NCI-H460 (cell line): ENCODE measurements at places on chromosomes 16 and 17. TPM values are rescaled to one million over a fixed set of nuclear protein-coding genes. Genes with fewer than 3 reads are reported as not detected.

Gene TTYH2
- 2.1 and 2.5 TPM in 2 replicates for total RNA-seq

DNA sequence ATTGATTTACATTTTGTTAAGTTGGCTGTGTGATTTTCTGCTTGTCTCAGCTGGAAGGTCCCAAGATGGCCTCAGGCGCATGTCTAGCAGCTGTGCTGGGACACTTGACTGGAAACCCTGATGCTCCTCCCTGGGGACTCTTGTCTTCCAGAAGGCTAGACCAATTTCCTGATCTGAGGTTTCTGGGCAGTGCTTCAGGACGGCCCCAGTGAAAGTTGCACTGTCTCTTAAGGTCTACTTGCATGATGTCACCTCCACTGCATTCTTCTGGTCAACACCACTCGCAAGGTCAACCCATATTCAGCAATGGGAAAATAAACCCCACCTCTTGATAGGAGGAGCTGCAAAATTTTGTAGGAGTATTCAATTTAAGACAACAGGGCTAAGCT, 116.0 kb downstream of the SALL1 start:
- DNase-seq: no peak

Gene USP43
- 7.7 and 8.3 TPM in 2 replicates for total RNA-seq

DNA sequence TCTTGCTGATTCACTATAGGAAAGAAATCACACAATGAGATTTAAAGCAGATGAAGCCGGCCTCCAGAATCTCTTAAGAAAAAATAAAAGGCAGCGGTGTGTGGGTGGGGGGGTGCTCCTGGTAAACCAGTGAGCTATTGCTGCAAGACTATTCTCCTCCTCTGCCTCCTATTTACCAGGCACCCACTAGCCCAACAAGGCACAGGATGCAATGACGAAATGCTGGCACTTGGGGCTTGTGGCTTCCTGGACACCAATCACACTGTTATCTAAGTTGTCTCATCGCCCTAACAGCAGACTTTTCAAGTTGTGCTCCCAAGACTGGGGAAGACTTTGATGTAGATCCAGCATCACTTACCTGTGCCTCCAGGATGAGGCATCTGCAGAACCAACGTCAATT, 50.2 kb upstream of the NDRG4 start:
- DNase-seq: no peak

Gene MT3
- not detected in 2 replicates for total RNA-seq

Gene METRN
- total RNA-seq: 30.3 and 61.8 TPM in 2 replicates
